ENCODE measurements at places on chromosomes 2 and 18.

DNA sequence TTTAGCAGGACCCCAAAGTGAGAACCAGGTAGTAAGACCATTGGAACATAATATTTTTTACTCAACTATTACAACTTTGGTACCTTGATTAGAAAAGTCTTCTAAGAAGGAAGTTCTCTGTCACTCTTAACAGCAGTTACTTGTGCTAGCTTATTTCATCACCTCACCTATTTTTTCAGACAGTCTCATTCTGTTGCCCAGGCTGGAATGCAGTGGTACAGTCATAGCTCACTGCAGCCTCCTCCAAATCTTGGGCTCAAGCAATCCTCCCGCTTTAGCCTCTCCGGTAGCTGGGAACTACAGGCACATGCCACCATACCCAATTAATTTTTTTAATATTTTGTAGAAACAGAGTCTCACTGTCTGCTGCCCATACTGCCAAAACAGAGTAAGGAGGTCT, 18.0 kb downstream of the ARPC2 start:
- DNase-seq = no peak

- DNase-seq = no peak
These were observed 67.9 kb upstream of the ALPP start for GRCh38 chr2:232310696-232311095.

GRCh38 chr2:173149491-173149890, 73.8 kb downstream of the MAP3K20 start:
- no peak for DNase-seq

- DNase-seq = no peak
These were observed 22.3 kb downstream of the RNF125 start for GRCh38 chr18:32040936-32041335.

GRCh38 chr18:13211534-13211933, 7.0 kb upstream of the LDLRAD4 start:
- no peak for DNase-seq

DNA sequence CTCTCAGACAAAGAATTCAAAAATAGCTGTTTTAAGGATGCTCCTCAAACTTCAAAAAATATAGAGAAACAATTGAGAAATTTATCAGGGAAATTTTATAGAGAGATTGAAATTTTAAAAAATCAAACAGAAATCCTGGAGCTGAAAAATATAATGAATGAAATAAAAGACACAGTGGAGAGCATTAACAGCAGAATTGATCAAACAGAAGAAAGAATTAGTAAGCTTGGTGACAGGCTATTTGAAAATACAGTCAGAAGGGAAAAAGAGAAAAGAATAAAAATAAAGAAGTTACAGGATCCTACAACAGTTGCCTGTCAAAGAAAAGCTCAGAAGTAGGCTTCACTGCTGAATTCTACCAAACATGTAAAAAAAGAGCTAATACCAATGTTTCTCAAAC, 293.8 kb upstream of the VWC2L start:
- DNase-seq = no peak

DNA sequence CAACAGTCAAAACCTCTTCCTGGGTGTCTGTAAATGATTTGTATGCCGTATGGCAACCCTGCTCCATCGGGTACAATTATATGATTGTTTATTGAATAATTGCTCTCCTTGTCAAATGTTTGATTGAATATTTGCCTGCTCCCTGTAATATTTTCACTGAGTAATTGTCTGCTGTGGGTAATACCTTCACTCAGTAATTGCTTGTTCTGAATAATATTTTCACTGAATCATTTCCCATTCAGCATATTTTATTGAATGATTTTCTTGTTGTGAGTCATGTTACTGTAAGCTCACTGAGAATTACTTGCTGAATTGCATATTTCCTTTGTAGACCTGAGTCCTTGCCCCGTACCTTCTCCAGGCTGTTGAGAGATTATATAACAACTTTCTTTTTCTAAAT, 535.2 kb downstream of the METTL4 start:
- DNase-seq = no peak

GRCh38 chr2:10395893-10396292, 52.2 kb downstream of the ODC1 start:
- DNase-seq = no peak

DNA sequence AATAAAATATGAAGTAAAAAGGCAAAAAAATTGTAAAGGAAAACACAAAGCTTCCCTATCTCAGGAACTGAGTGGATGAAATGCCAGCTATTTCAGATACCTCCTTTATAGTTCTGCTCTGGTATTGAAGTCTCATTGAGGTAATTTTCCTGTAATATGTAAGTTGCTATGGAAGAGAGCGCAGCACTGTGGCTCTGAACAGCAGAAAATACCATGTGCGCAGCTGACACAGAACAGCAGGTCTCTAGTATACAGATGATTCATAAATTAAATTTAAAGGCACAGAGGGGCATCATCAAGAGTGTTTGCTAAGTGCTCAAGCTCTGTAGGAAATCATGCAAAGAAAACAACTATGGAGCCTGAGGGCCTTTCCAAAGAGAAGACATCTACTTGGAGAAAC, 315.3 kb upstream of the CDH7 start:
- no peak for DNase-seq

- DNase-seq = no peak
These were observed 328.8 kb downstream of the OSR1 start for GRCh38 chr2:19029655-19030054.

DNA sequence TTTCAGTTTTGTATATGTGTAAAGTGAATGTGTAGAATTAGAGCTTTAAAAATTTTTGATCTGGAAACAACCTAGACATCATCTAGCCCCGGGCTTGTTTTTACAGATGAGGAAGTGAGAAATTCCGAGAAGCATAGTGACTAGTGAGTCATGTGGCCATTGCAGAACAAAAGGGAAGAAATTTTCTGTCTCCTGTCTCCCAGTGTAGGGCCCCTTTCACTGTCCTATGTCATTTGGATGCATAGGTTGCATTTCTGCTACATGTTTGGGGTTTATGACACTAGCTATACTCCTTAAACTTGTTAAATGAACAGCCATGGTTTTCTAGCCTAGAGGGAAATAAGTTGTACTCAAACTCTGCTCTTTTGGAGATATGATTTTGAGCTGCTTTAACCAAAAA, 84.6 kb downstream of the PLCL1 start:
- no peak for DNase-seq

GRCh38 chr2:179751163-179751809, 110.1 kb downstream of the ZNF385B start:
- no peak for DNase-seq

DNA sequence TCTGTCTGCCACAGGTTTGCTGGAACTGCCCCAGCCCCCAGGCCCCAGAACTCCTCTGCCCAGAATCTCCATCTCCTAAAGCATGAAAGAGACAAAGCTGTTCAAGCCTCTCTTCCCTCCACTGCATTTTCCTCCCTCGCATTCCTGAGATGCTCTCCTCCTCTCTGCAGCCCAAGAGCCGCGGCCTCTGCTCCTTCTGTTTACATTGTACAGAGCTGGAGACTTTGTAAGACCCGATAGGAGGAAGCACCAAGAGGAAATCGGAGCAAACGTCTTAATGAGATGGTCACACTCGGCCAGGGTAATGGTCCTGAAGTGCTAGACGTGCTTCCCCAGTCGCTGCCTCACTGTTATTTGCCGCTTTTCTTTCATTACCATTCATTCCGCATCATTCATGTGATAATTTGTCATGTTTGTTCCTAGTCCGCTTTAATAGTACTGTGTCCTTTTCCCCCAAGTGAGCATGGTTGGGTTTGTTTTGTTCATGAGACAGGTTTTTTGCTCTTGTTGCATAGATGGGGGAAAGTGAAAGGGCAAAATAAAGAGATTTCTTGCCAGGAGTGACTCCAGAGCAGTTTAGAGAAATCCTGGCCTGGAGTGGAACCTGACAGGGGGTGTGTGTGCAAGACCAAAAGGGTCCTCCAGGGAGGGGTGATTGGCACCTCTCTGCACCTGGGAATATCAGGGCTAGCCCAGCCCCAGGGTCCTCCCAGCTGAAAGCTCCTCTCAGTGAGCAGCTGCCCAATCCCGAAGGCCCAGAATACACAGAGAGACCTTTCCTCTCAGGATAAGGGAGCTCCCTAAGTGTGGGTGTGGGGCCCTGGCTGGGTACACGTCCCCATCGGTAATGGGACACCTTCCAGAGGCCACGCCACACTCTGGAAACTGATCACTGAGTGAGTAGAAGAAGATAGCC, 44.9 kb upstream of the ID2 start:
- no peak for DNase-seq

GRCh38 chr2:108835040-108835439, 48.5 kb downstream of the CCDC138 start:
- no peak for DNase-seq

DNA sequence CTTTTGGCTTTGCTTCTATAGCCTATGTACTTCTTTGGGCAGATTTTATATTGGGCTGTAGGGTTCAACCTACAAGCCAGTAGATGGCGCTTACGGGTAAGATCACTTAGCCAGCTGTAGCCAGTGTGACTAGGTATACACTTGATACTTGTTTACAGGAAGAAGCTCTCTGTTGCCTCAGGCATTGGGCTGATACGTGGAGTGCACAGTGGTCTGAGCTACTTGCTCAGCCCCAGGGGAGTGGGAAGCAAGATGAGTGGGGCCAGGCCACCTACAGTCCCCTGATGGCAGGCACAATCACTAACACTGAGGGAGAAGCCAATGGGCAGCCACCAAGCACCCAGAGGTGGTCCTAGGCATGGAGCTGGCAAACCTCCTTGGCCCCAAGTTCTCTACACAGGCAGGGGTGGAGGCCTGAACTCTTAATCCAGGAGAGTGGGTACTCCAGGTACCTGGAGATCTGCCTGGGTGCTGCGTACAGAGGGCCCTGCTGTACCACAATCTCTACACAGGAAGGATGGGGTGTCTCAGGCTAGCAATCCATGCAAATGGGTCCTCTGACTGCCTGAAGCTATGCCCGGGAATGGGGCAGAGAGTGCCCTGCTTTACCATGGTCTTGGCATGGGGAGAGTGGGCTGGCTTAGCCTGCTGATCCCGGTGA, 122.2 kb downstream of the NCOA1 start:
- no peak for DNase-seq

GRCh38 chr2:187541086-187542085, 12.8 kb downstream of the TFPI start:
- no peak for DNase-seq

GRCh38 chr2:43925431-43925830, 70.4 kb downstream of the LRPPRC start:
- DNase-seq = no peak

DNA sequence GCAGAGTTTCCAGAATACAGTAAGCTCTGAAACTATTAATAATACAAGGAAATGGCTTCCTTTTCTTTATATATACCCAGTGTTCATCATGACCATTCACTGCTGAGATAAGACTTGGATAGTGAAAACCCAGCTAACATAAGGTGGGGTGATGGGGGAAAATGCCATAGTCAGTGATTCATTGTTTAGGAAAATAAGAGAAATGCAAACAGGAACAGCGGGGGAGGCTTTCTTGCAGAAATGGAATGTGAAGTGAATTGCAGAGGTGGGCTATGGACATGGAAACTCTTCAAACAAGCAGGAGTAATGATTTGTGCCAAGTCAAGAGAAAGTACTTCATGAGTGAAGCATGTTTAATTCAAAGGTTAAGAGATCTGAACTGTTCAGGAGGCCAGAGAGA, 519.4 kb downstream of the TDRD15 start:
- no peak for DNase-seq

DNA sequence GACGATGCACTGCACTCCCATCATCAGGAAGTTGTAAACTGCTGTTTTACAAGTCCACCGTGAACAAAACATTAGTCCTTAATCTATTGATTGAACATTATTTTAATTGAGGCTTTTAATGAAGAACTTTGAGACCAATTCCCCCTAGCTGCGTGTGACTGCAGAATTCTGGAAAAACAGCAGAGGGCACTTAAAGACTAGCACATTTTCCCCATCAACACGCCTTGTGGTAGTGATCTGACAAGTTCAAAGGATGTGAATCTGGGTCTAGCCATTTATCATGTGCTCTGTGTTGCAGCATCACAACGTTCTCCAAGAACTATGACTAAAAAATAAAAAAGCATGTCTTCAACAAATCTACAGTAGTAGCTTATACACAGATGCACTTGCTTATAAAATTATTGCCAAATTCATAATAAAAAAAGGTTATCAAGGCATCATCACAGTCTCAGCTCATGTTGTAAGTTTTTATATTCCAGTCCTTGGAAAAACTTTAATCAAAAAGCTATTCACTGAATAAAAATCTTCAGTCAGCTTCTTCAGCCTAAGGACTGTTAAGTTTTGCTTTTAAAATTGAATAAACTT, 35.8 kb downstream of the SKOR2 start:
- no peak for DNase-seq

- DNase-seq = no peak
These were observed 105.5 kb upstream of the HDAC4 start for GRCh38 chr2:239506101-239506857.

GRCh38 chr2:3113122-3113521, 264.5 kb downstream of the EIPR1 start:
- DNase-seq = no peak

DNA sequence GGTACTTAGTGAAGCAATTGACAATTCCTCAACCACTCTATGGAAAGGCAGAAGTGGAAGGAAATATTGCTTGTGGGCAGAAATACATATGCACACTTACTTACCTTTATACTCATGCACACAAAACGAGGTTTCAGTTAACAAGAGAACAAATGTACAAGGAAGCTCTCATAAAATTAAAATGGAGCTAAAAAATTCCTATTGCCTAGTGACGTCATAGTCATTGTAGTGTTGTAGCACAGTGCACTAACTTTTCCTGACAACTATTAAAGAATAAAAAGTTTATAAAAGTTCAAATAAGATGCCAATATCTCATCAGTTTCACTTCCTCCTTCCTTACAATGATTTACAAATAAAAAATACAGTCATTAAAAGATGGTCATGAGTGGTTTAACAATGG, 1161.9 kb upstream of the NRXN1 start:
- DNase-seq = no peak

- DNase-seq = no peak
These were observed 220.1 kb upstream of the NCKAP5 start for GRCh38 chr2:133788386-133788785.

DNA sequence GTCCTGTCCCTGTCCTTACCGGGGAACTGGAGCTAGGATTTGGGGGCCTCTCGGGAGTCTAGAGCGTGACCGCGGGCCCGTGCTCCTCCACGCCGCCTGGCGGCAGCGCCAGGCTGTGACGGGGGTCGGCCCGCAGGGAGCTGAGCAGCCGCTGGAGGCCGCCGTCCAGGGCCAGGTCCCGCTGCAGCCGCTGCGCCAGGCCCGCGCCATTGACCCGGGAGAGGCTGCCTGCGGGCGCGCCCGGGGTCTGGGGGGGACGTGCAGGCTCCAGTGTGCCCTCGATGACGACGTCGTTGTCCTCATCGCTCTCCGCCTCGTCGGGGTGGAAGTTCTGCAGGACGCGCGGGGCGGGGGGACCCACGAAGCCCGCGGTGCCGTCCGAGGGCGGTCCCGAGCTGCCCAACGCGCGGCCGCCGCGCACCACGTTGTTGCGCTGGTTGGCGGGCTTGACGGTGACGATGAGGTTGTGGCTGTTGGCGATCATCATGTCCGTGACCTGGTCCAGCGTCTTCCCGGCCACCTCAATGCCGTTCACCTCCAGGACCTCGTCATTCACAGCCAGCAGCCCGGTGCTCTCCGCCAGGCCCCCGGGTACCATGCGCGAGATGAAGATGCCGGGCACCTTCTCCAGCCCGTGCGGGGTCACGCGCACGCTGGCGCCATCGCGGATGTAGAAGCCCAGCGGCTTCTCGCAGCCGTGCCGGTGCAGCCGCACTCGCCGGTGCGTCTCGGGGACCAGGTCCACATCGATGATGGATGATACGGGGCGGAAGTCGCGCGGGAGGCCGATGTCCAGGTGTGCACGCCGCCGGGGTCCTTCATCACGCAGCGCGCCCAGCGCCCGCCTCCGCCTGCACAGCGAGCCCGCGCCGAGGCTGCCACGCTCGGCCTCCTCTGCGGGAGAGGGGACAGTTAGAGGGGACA, 50.9 kb downstream of the ADNP2 start:
- peak; percentile 25 for DNase-seq

- DNase-seq = no peak
These were observed 232.6 kb downstream of the ATAD2B start for GRCh38 chr2:23694058-23695045.

Data from hypothalamus (tissue), 51 donors.